ENCODE measurements at places on chromosomes 16 and 17. TPM values are rescaled to one million over a fixed set of nuclear protein-coding genes. Genes with fewer than 3 reads are reported as not detected.

HOXB8 gene
- not detected for total RNA-seq

MYL11 gene
- total RNA-seq: 6.1 TPM

LITAF gene
- total RNA-seq: 13.7 TPM

GJD3 gene
- total RNA-seq: 0.31 TPM

ASGR1 gene
- 15.6 TPM for total RNA-seq

CHST4 gene
- total RNA-seq: not detected

TBC1D3 gene
- not detected for total RNA-seq

DNA sequence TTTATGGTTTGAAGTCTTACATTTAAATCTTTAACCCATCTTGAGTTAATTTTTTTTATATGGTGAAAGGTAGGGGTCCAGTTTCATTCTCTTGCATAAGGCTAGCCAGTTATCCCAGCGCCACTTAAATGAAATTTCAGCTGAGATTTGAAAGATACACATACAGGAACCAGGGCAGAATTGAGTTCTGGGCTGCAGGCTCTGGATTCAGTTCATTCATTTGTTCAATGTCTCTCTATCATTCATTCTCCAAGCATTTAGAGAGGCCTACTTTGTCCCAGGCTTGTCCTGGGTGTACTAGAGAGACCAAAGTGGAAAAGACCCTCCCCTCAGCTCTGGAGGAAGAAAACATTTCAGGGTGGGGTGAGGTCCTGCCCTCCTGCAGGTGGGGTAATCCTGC lies 577 bp upstream of the TRIM72 start:
- no peak for DNase-seq

DNA sequence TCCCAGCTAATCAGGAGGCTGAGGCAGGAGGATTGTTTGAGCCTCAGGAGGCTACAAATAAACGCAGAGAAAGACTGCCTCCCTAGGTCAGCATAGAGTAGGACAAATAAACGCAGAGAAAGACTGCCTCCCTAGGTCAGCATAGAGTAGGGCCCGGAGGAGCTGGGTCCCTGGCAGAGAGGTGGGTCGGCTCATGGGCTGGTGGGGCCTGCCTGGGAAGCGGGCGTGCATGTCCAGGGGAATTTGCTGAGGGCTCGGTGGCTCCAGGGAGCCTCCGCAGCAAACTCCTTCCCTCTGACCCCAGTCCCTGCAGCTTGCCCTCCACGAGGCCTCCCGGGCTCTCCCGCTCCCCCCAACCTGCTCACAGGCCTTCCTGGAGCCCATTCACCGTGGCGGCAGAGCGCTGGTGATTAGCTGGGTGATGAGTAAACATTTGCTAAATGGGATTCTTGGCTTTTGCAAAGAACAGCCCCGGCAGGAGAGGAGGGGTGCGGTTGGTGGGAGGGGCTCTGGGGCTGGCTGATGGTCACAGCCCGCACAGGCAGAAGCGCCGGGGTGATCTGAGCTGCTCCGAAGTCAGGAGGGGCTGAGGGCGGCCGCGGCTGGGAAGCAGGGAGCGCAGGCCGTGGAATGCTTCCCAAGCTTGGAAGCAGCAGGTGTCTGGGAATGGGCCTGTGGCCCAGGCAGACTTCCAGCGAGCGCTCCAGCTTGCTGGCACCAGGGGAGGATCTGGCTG lies 93.1 kb downstream of the RTN4RL1 start:
- DNase-seq: peak; percentile 59

- DNase-seq: peak; percentile 82
Measured at GRCh38 chr16:30775392-30776188, 11.4 kb downstream of the ZNF629 start.

- no peak for DNase-seq
Measured at GRCh38 chr16:9395958-9396359, 304.5 kb downstream of the HAPSTR1 start.

DNA sequence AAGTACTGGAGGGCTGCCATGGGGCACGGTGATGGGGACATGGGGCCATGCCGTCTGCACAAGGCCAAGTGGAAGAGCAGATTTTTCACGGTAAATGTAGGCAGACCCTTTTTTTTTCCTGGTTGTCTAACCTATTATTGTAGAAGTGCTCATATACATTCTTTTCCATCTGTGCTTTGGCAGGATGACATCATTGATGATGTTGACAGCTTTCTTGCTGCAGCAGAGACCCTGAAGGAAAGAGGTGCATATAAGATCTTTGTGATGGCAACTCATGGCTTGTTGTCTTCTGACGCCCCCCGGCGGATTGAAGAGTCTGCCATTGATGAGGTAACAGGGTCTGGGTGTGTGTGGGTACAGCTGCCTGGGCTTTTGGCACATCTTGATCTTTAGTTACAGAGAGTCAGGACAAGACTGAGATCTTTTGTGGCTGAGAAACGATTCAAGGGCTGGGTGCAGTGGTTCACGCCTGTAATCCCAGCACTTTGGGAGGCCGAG lies 23.3 kb upstream of the SLC5A10 start:
- no peak for DNase-seq

DNA sequence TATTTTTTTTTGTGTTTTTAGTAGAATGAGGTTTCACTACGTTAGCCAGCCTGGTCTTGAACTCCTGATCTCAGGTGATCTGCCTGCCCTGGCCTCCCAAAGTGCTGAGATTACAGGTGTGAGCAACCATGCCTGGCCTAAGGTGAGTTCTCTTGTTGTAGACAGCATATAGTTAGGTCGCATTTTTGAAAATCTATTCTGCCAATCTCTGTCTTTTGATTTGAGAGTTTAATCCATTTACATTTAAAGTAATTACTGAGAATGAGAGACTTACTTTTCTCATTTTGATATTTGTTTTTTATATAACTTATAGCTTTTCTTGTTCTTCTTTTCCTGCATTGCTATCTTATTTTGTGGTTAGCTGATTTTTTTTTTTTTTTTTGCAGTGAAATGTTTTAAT lies 6.3 kb upstream of the PRKCB start:
- DNase-seq: no peak

- no peak for DNase-seq
Measured at GRCh38 chr17:1089915-1090314, 89.9 kb downstream of the ABR start.

DNA sequence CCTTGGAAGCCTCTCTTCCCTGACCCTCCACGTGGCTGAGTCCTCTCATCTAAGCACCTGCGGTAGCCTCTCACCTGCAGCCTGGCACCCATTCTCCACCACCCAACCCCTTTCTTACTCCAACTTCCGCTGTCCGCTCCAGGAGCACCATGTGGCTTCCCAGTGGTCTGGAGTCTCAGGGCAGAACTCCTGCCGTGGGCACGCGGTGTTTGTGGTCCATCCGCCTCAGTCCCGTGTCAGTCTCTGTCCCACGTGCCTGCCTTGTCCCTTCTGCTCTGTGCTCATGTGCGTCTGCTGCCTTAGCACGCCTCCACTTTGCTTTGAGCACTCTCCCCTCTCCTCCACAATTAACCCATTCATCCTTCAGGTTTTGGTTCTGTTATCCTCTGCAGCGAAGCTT lies 49.7 kb downstream of the KATNIP start:
- no peak for DNase-seq

- DNase-seq: no peak
Measured at GRCh38 chr17:17624741-17625140, 33.2 kb upstream of the PEMT start.

- DNase-seq: no peak
Measured at GRCh38 chr17:50594128-50594823, 33.8 kb downstream of the CACNA1G start.

GRCh38 chr16:76729525-76729924 lies 452.3 kb downstream of the CNTNAP4 start:
- no peak for DNase-seq

- no peak for DNase-seq
Measured at GRCh38 chr16:86205521-86206245, 304.6 kb upstream of the FOXF1 start.

DNA sequence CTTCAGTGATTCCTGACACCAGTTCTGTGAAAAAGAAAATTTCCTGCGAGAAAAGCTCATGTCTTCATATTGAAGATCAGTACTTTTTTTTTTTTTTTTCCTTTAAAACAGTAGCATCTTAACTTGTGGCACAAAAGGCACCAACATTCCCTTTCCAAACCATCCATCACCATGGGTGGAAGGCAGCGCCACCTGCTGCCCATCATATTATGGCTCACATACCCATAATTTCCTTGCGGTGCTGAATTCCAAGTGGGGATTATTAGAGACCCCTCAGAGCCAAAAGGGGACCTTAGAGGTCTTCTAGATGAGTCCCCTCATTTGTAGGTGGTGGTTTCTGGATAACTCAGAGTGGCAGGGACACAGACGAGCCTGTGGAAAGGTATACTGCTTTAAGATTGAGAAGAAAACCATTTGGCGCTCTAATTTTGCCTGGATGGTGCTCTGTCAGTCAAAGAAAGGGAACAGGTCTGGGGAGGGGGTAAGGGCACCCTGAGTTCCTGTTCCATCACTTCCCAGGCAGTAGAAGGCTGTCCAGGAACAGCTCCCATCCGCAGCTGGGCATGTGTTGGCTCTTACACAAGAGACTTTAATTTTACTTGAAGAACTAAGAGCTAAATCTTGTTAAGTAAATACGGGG lies 7.9 kb upstream of the SOST start:
- peak; percentile 32 for DNase-seq

- no peak for DNase-seq
Measured at GRCh38 chr17:68957944-68958343, 2.8 kb upstream of the ABCA8 start.

DNA sequence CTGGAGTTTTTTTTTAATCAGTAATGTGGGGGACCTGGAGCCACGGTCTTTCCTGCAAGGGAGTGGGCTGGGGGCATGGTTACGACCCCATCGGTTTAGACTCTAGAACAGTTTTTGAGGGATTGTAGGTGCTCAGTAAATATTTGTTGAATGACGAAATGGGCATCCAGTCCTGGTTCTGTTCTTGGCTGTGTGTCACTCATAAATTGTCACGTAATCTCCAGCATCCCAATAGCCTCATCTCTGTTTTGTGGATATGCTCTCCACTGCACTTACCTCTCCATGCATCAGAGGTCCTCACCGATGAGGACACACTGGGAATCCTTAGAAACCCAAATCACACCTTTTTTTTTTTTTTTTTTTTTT lies 497 bp upstream of the SLC38A7 start:
- no peak for DNase-seq

- DNase-seq: no peak
Measured at GRCh38 chr17:65852911-65853310, 291.5 kb upstream of the AXIN2 start.

DNA sequence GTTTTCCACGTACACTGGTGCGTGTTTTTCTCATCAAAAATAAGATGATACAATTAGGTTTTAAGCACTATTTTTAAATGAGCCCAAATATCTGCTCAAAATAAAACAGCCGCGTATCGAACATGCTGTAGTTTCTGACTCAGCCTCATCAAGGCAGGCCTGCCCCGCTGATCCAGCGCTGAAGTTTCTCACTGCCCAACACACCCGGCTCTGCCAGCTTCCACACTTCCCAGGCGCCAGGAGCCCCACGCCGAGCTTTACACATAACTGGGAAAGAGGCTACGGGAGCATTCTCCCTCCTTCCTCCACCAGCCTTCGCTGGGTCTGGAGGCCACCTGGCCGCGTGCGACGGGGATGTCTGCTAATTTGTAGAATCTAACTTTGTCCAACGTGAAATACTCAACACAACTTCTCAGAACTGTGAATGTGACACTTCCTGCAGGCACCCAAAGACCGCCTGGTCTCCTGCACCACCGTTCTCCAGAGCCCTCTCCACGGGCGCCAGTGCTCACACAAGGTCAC lies 42.1 kb downstream of the MAP1LC3B start:
- DNase-seq: peak; percentile 35

- DNase-seq: peak; percentile 85
Measured at GRCh38 chr16:8863594-8864424, 5.0 kb downstream of the CARHSP1 start.

DNA sequence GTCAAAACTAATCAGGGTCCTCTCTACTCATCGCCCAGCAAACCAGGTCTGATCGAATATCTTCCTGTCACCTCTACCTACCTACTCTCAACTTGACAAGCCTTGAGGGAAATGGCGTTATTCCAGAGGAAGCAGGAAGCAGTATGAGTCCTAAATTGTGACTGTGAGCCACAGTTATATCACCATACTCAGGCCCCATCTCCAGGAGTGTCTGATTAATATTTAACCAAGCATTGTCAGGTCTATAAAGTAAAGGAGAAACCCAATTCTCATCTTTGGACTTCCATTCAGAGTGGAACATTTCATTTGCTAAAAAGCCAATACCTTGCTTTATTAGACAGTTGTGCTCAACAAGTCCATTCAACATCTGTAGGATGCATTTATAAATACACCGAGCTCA lies 17.8 kb upstream of the CLEC3A start:
- no peak for DNase-seq

DNA sequence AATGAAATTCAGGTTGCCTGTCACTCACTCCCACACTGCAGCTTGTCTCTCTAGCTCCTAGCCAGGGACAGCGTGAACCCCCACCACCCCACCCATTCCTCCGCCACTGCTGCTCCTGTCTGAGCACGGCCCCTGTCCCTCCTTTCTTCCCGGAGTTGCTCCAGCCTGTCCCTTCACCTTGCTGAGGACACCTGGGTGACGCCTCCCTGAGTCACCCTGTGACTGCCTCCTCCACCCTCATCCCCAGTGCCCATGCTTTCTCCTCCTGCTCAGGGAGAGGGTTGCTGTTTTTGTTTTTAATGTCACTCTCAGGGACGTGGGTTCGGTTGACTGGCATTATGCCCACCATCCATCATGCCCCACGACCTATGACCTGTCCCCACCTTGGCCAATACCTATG lies 25.8 kb upstream of the NAT9 start:
- no peak for DNase-seq

DNA sequence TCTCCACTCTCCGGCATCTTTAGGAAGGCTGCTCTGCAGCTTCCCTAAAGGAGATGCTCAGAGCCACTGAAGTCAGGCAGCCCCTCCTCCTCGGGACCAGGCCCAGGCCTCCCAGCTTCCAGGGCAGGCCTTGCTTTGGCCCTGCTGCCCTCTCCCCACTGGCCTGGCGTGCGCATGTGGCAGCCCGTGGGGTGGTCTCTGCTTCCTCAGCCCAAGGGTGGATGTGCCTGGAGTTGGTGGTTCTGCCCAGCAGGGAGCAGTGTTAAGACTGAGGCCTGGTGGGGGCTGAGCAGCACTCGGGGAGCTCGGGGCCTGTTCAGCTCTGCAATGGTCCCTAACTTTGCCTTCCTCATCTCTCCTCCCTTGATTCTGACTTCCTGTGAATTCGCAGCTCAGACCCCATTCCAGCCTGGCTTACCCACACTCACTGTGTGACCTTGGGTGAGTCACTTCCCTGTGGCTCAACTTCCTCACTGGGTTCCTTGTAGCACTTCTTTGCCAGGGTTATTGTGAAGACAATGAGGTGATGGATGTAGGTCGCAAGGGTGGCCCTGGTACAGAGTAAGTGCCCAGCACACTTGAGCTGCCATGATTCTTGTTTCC lies 63.2 kb downstream of the NKD1 start:
- no peak for DNase-seq

GRCh38 chr17:74274060-74274708 lies at the start of gene DNAI2:
TSS of gene DNAI2 (plus strand) at chr17:74274234. CDS start at chr17:74281818, 7,584 bp downstream.
- DNase-seq: no peak

- no peak for DNase-seq
Measured at GRCh38 chr17:31357091-31357490, 34.4 kb upstream of the RAB11FIP4 start.

DNA sequence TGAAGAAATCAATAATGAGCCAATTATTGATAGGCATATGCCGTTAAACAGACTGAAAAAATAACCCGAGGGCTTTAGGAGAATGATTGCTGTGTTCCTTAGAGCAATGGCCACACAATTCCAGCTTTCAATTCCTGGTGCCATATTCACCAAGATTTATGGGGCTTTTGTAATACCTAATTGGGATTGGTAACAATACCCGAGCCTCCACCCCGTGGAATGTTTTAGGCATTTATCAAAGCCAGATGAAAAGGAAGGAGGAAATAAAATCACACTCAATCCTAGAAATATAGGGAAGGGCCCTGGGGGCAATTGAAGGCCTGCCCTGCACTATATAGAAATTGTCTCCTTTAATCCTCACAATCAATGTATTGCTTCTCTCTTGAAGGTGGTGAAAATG lies 42.1 kb upstream of the MLYCD start:
- no peak for DNase-seq
